ENCODE measurements at places on chromosomes 5 and 9.

GRCh38 chr9:126750941-126751725 is 53.7 kb upstream of the ZBTB43 start:
- no peak for DNase-seq

GRCh38 chr9:4382722-4383317 is 83.0 kb upstream of the GLIS3 start:
- DNase-seq: no peak

GRCh38 chr5:40416098-40416497 is 263.6 kb upstream of the PTGER4 start:
- no peak for DNase-seq

DNA sequence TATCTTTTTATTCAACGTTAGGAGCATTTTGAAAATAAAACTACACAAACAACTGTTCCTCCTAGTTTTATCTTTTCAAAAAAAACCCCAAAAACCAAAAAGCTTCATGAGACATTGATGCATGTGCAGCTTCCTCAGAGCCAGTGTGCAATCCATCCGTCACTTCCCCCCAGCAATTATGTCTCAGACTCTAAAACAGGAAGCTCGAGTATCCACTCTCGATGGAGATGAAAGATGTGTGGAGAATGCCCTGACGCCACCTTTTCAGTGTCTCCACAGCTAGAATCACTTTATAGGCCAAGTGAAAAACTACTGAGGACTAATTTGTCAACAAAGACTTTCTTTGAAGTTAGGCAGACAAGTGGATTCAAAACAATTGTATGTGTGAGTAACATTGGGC is 408.9 kb upstream of the SMARCA2 start:
- no peak for DNase-seq

DNA sequence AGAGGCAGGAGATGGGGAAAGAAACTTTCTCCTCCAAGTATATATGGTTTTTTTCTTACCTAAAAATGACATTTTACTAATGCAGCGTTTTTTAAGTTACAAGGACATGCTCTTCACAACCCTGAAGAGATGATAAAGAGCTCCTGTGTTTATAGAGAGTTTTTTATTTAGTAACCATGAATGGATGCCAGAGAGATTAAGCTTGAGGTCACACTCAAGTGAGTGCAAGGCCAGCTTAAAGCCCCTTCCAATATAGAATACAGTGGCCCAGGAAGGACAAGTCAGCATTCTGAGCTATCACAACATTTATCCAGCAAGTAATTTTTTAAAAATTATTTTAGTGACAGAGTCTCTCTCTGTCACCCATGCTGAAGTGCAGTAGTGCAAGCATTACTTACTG is 6.7 kb upstream of the HAVCR2 start:
- DNase-seq: no peak

GRCh38 chr5:93123127-93123526 is 457.9 kb downstream of the NR2F1-AS1 start:
- DNase-seq: no peak

GRCh38 chr5:143254819-143255218 is 148.7 kb downstream of the NR3C1 start:
- no peak for DNase-seq

DNA sequence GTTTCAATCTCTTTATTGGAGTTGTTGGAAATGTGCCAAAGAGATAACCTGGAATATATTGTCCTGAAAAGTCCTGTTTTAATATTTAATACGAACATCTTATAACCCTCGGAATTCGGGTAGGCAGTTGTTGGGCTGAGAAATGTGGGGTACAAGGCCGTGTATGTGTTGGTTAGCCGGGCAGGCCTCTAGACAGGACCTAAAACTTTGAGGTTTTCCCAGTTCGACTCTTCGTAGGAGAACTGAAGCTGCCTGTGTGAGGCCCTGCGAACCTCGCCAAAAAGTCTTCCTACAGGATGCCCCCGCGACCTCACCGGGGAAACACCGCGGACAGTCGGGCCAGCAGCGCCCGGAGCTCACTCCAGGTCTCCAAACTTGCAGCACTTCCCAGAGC is 583 bp upstream of the TJP2 start:
- no peak for DNase-seq

DNA sequence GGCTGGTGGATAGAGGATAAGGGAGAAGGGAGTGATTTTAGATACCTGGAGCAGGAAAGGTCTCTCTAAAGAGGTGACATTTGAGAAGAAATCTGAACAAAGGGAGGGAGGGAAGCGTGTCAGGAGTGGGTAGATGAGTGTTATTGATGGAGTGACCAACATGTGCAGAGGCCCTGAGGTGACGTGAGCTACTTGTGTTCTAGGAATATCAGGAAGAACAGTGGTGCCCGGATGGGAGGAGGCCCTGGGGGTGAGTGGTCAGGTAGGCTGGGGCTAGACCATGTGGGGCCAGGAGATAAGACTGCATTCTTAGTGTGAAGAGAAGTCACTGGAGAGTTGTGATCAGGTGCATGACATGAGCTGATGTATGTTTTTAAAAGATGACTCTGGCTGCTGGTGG is 256.2 kb downstream of the ARHGAP26 start:
- DNase-seq: no peak

DNA sequence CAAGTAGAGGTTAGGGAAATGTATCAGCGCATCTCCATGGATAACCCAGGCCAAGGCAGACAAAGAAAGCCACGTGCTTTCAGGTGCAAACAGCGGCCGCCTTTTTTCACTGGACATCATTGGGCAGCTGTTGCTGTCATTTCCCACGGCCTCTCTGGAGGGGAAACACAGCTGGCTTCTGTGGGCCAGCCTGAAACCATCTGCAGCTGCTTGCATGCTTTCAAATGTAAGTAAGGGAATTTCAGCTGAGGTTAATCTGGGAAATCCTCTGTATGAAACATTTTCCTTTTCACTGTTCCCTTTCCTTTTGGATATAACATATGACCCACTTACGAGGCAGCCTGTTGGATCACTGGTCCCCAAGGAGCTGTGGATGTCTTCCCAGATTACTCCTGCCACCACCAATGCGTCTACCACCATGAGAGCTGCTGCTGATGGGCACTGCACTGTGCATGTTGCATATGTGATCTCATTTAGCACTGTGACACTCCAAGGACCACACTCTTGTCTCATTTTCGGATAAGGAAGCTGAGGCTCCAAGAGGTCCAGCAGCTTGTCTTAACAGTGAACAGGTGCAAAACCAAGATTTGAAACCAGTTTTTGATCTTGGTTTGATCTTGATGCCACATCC is 106.3 kb downstream of the C9orf152 start:
- DNase-seq: no peak

All from stimulated activated naive CD4-positive, alpha-beta T cell (primary cell).